Left cardiac atrium (tissue), 4 donors: ENCODE measurements at places on chromosomes 16 and 17. TPM values are rescaled to one million over a fixed set of nuclear protein-coding genes. Genes with fewer than 3 reads are reported as not detected.

The FGF11 gene
- total RNA-seq: 20.5 TPM

The PRAC1 gene
- total RNA-seq: not detected

The HCRT gene
- total RNA-seq: not detected

DNA sequence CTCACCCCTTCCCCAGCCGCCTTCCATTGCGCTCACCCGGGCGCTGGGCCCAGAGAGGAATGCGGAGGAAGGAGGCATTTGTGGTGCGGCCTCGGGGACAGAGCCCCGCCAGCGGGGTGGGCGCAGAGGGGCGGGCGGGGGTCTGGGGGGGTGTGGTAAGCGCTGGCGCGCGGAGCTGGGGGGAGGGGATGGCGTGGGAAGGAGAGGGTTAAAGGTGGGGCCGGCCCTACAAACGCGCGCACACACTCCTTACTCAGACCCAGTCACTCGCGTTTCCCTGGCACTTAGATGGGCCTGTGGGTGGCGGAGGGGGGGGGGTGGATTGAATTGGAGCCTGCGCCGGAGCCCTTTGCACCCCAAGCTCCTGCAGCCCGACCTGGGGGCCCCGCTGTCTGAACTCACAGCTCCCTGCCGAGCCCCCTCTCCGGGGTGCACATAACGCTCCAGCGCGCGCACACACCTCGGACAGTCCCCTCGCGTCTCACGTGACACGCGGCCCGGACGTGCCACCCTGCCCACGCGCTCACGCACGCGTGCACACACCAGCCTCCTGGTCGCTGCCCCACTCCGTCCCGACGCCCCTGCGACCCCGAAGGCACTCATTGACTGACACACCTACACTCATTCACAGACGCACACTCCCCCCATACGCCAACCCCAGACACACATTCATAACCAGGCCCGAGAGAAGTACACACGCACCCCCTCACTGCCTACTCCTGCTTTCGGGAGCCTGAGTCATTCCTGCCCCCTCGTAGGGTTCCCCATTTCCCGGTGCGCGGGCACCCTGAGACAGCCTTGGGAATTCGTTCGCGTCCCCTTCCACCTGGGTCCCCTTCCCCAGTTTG is 844 bp downstream of the TBKBP1 start:
- peak; percentile 82 for DNase-seq

- peak; percentile 88 for DNase-seq
These were observed 235.6 kb downstream of the ZNF423 start for GRCh38 chr16:49620158-49620868.

DNA sequence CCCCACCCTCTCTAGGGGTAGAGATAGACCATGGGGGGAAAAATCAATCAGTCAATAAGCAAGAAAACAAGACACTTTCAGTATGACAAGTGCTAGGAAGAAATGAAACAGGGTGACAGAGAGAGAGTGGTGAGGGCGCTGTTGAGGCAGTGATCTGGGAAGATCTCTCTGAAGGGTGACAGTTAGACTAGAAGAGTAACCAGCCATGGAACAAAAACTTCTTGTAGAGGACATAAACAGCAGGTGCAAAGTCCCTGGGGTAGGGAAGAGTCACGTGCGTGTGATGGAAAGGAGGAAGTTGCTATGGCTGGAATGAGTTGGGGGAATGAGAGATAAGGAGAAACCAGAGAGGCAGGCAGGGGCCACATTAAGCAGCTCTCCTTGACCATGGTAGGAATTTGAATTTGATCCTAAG is 16.8 kb upstream of the EMP2 start:
- DNase-seq: no peak
